NCI-H2081 treated with DMSO at 0.1 percent for 48 hours (cell line): ENCODE measurements at places on chromosomes 1 and 21.

DNA sequence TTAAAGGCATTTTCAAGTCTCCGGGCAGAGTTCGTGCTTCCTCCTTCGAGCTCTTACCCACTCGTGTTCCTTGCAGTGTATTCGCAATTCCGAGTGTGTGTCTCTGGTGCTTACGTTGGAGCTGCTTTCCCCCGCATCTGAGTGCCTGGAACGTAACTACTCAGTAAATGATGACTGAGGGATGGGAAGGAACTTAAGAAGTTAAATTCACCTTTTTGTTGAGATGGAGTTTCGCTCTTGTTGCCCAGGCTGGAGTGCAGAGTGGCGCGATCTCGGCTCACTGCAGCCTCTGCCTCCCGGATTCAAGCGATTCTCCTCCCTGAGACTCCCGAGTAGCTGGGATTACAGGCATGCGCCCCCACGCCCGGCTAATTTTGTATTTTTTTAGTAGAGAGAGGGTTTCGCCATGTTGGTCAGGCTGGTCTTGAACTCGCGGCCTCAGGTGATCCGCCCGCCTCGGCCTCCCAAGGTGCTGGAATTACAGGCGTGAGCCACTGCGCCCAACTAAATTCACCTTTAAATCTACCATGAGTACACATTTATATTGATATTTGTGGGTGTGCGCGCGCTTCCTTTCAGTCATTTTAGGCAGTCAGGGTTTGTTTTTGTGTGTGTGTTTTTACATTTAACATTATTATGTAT is 837 bp downstream of the NDUFS5 start:
- DNase-seq = no peak

DNA sequence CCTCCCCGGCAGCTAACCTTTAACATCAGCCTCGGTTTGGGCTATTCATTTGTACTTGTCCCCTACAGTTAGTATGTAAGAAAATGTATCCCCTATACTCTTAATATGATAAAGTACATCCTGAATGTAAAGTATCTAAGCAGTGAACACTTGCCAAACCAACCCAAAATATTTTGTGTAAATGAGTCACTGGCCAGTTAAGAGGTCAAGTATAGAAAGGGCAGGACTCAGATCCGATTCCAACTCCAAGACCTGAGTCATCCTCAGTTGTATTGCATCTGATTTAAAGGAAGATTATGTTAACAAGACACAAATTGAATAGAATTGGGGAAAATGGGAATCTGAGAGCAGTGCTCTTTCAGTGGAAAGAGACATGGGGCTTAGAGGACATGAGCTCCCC is 84.4 kb downstream of the CD58 start:
- no peak for DNase-seq

DNA sequence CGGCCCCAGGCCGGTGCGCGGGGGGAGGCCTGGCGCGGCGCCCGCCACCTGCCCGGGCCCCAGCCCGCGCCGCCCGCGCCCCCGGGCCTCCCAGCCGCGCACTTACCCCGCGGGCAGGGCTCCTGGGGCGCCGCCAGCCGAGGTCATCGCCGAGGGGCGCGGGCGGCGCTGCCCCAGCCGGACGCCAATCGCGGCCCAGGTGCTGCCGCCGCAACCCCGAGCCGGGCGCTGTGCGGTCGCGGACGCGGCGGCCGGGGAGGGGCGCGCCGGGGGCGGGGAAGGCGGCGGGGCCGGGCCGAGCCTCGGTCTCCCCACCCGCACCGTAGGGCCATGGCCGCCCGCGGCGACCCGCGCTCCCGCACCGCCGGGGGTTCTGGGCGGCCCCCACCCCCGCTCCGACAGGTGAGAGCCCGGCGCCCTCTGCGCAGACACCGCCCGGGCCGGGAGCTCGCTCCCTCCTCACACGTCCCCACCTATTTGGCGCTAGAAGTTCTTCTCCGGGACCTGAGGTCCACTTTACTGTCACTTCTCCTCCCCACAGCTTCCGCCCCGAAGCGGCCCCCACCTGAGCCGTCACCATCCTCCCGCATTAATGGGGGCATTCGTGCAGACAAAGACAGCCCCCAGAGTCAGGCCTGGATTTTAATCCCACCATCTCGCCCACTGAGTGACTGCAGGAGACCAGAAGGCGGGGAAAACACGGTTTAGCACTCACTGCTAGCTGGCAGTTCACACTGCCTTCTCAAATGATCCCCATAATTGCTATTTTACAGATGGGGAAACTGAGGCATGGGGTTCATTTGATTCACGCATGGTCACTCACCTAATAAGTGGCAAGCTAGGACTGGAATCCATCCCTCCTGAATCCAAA is at the start of gene TTC39A:
Gene TTC39A (minus strand): TSS at position 232 of the 871 bp plus-strand sequence. CDS start 85 bp downstream, at position 147.
- no peak for DNase-seq

DNA sequence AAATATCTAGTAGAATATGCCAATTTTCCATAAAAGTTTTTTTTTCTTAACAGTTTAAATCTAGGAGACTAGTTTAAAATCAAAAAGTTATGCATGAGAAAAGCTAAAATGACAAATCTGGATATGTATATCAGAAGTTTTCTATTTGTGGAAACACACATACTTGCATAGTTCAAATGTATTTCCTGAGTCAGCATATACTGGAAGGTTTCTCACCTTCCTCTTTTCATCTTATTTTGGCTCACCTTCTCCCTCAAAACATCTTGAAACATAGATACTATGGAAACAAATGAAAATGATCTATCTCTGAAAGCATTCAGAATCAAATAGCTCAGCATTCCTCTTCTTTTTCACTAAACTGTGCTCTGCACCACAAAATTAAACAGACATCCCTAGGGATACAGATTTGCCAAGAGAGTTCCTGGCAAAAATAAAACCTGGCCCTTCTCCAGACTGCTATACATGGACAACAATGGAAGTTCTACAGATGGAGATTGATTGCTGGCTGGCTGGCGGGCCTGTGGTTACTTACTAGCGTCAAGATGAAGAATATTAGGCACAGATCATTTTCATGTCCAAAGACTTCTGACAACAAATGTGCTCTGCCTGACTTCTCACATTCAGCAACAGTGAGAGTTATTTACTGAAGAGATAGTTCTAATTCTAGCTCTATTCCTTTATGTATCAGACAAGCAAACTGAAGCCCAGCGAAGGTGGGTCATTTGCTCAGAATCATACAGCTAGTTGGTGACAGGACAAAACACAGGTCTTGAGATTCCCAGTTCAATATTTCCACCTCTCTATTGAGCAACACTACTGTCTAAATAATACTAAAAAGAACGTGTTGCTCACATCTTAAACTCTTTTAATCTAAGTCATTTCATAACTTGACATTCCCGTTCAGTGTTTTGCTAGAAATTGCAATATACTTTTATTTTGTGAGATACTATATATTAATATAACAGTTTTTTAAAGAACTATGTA is 26.6 kb downstream of the DIPK1A start:
- DNase-seq = peak; percentile 27

DNA sequence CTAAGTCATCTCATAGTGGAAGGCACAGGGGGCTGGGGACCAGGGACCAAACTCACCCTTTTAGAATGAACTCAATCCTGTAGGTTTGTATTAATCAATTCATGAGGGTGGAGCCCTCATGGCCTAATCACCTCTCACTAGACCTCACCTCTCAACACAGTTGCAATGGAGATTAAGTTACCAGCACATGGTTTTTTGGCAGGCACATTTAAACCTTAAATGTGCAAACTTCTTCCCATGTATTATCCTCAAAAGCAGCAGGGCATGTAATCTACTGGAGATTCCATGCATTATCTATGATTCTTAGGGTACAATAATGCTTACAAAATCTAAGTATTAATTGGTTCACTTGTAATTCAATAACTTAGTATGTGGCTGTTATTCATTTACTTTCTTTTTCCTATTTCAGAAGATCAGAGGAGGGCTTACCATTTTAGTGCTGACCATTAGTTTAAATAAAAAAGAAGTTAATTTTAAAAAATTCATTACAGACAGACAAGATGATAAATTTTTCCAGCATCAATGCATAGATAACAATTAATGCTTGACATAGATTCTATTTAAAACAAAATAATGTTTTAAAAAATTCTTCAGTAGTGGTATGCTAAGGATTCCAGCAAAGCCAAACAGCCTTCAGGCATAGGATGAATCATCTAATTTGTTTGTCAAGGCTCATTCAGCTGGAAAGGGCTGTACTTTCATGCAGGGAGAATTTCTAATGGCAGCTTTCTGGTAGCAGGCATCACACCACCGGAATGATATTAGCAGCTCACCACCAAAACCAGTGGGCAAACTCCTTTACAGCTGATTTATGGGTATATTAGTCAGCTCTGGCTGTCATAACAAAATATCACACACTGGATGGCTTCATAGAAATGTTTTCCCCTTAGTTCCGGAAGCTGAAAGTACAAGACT is 124.6 kb upstream of the ZNF648 start:
- no peak for DNase-seq

GRCh38 chr21:39218082-39218409 is 34.8 kb upstream of the PSMG1 start:
- no peak for DNase-seq

GRCh38 chr1:212485913-212486618 is 53.3 kb downstream of the NENF start:
- DNase-seq = peak; percentile 82

GRCh38 chr1:116567790-116568661 is 2.8 kb downstream of the CD58 start:
- no peak for DNase-seq

DNA sequence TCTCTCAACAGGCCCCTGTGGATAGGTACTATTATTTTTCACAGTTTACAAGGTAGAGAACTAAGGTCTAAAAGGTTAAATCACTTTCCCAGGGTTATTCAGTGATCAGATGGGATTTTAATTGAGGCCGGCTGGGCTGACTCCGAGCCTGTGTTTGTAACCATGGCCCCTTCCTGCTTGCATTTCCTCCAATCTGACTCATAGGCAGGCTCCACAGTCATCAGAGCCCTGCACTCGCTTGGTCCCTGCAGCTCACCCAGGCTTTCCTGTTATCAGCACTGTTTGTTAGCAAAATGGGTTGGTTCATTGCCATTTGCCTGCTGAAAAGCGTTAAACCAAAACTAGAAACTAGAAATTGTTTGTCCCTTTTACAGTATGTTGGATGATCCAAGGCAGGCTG is 41.4 kb upstream of the LMX1A start:
- no peak for DNase-seq

- DNase-seq = no peak
These were observed 206.2 kb upstream of the PTBP2 start for GRCh38 chr1:96515430-96515829.

DNA sequence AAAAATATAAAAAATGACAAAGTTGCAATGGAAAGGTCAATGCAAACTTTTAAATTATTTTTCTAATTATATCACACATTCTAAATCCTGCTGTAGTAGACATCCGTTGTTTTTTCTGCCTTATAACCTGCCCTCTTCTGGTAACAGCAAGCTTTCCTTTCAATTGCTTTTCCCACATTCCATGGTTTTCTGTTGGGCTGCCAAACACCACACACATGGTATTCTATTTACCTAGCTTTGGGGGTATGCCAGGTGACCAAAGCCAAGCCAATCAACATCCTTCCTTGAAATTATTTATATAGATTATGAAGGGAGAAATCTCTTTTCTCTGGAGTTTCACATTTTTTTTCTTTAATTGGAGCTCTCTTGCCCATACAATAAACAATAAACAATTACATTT is 3.4 kb upstream of the LAMC1 start:
- no peak for DNase-seq

GRCh38 chr1:221289103-221289502 is 409.9 kb downstream of the HLX start:
- DNase-seq = no peak

- DNase-seq = no peak
These were observed 39.9 kb upstream of the SLC19A1 start for GRCh38 chr21:45582128-45582527.

DNA sequence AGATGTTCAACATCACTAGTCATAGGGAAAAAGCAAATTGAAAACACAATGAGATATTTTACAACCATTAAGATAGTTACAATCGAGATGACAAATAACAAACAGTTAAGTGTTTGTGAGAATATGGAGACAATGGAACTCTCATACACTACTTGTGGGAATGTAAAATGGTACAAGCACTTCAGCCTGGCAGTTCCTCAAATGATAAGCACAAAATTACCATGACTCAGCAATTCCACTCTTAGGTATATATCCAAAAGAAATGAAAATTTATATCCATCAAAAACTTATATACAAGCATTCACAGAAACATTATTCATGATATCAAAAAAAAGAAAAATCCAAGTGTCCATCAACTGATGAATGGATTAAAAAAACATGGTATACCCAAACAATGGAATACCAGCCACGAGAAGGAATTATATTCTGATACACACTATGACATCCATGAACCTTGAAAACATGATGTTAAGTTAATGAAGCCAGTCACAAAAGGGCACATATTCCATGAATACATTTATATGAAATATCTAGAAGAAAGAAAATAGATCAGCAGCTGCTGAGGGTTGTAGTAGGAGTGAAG is 76.4 kb downstream of the EVI5 start:
- DNase-seq = no peak

- DNase-seq = no peak
These were observed 710 bp upstream of the SLC30A1 start for GRCh38 chr1:211579440-211580302.

DNA sequence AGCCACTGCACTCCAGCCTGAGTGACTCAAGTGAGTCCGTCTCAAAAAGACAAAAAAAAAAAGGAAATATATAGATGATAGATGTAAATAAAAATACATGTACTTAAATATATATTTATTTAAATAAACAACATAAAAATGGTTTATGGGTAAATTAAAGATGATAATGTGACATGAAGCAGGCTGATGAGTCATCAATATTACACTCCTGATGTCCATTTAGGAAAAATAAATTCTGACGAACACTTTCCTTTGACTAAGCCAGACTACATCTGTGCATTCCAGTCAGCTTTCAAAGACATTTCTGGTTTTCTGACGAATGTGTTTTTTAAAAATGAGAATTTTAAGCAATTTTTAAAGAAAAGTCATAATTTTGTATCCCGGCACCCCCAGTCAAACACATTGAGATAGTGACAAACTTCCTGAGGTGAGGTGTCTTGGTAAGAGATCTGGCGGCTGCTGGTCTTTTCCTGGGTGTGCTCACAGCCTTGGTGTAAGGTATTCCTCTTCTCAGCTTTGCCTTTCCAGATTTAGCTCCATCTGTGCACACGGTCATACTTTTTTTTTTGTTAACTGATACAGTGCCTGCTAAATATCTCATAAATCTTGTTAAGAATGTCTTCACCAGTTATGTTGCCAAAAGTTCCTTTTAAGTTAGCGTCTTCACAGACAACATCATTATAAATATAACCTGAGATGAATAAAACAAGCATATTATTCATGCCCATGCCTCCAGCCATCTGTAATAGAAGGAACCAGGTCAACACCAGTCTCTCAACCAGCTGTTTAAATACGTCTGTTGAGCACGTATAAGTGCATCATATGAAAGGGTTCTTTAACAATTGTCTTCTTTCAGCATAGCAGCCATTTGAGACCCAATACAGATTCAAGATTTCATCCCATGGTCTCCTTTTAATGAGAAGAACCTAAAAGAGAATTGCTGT is 214.5 kb upstream of the PLD5 start:
- DNase-seq = no peak
